ENCODE measurements at places on chromosomes 2 and 18. TPM values are rescaled to one million over a fixed set of nuclear protein-coding genes. Genes with fewer than 3 reads are reported as not detected.

- peak; percentile 53 for DNase-seq
These were observed 89.9 kb downstream of the RHOB start for GRCh38 chr2:20536619-20537422.

The ARHGEF33 gene
- 4.0 TPM for total RNA-seq

The CHRND gene
- total RNA-seq = 34.2 TPM

The CROCC2 gene
- not detected for total RNA-seq

- no peak for DNase-seq
These were observed 4.1 kb upstream of the STAT1 start for GRCh38 chr2:191018048-191018447.
